Osteocyte (in vitro differentiated cells): ENCODE measurements at places on chromosomes 6 and 20. TPM values are rescaled to one million over a fixed set of nuclear protein-coding genes. Genes with fewer than 3 reads are reported as not detected.
A peak's percentile ranks its signal among the peaks of the same experiment; 100 is the strongest.

The CEP162 gene
- total RNA-seq = 10.1 and 10.7 TPM in 2 replicates

The SOD2 gene
- total RNA-seq = 73.1 and 74.5 TPM in 2 replicates

The HLA-DPA1 gene
- total RNA-seq = 1.8 and 2.0 TPM in 2 replicates

DNA sequence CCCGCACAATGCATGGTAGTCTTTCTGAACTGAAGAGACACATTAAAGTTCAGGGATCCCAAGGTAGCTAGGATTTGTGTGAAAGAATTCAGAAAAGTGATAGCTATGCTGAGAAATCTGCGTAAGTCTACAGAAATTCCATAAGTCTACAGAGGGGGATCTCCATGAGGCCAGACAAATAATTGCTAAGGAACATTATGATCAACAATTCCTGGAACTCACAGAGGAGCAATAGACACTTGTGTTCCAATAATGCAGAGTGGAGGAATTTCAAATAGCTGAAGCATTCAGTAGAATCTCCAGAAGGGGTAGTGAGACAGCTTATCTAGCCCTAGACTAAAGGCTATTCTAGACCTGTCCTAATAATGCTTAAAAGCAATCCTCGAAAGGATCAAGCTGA is 315.7 kb upstream of the ECI2 start:
- no peak for DNase-seq

The THEMIS gene
- total RNA-seq = not detected in 2 replicates

The TFAP2D gene
- total RNA-seq = not detected in 2 replicates

GRCh38 chr6:83589076-83589475 is 76.7 kb downstream of the PRSS35 start:
- no peak for DNase-seq

The LINC00237 gene
- total RNA-seq = not detected in 2 replicates

GRCh38 chr6:7939184-7939863 is 28.7 kb upstream of the TXNDC5 start:
- no peak for DNase-seq

The CNR1 gene
- not detected in 2 replicates for total RNA-seq

- peak; percentile 87 for DNase-seq
Measured at GRCh38 chr20:60210779-60211617, 252.8 kb downstream of the CDH26 start.

The DEFB124 gene
- not detected in 2 replicates for total RNA-seq

DNA sequence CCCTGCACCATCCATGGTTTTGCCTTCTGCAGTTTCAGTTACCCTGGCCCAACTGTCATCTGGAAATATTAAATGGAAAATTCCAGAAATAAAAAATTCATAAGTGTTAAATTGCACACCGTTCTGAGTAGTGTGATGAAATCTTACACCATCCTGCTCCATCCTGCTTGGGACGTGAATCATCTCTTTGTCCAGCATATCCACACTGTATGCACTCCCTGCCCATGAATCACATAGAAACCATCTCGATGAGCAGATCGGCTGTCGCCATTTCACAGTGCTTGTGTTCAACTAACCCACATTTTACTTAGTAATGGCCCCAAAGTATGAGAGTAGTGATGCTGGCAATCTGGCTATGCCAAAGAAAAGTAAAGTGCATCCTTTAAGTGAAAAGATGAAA is 105.9 kb upstream of the ID4 start:
- no peak for DNase-seq

GRCh38 chr6:75402296-75402695 is 91.3 kb downstream of the FILIP1 start:
- DNase-seq = no peak

The FOXA2 gene
- not detected in 2 replicates for total RNA-seq

GRCh38 chr6:100100776-100101175 is 106.8 kb upstream of the MCHR2 start:
- DNase-seq = no peak

DNA sequence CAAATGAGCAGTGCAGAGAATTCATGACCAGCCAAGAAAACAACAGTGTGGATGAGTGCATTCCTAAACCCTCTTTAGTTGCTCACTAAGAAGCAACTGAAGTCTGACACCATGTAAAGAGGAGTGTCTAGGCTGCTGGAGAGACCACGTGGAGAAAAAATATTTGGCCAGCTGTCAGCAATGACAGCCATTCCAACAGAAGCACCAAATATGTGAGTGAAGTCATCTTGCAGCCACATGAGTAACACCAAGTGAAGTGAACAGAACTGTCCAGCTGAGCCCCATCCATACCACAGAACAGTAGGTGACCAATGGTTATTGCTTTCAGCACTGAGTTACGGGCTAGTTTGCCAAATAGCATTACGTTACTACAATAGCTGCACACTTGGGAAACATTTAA is 89.4 kb downstream of the TBXT start:
- no peak for DNase-seq

The PARD6B gene
- total RNA-seq = 0.97 and 1.1 TPM in 2 replicates

- DNase-seq = no peak
Measured at GRCh38 chr20:4122926-4123325, 107.6 kb upstream of the RNF24 start.

The MUC21 gene
- total RNA-seq = not detected in 2 replicates

DNA sequence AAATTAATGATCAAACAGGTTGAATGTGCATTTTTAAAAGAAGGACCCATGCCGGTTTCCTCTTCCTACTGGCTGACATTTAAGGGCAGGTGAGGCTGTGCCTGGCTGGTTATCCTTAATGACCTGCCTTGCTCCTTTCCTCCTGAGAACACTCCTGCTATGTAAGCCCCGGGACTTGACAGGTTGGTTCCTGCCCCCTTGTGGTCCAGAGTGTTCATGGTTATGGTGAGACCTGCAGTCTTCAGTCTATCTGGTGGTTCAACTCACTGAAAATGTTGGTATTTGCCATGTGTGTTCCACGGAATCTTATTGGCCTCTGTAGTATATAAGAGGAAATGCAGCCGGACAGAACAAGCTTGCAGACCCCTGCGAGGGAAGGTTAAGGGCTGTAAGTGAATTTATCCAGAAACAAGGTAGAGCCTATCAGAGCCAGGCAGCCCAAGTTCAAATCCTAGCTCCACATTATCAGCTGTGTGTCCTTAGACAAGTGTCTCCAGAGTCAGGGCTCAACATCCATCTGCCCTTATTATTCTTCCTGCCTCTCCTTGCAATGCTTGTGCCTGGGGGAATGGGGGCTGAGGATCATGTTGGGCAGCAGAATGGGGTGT is 5.2 kb upstream of the BPIFA3 start:
- DNase-seq = no peak

DNA sequence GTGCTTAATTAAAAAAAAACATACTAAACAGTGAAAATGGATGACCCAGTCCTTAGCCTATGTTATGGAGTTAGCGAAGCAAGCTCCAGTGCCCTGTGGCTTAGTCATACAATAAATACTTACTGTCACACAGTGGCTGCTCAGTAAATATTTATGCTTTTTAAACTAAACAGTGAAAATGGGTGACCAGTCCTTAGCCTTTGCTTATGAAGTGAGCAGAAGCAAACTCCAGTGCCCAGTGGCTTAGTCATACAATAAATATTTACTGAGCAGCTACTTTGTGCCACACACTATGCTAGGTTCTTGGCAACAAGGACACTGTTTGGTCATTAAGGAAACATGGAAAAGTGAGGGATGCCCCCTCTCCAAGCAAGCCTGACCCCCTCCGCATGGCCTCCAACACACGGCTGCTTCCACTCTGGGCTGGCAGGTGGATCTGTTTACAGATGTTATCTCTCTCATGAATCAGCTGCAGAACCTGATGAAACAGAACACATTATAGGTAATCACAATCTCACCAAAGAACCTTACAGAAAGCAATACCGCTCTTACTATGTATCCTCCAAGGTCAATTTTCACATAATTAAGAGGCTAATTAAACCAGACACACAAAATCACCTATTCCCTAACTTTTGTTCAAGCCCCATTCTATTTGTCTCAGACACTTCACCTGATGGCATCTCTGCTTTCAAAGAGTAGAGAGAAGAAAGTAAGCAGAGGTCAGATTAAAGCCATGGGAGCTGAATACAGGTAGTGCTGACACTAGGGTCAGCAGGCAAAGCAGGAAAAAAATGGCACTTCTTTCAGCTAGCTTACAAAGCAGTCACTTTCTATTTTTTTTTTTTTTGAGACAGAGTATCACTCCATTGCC is 27.3 kb downstream of the CDK5RAP1 start:
- DNase-seq = no peak

DNA sequence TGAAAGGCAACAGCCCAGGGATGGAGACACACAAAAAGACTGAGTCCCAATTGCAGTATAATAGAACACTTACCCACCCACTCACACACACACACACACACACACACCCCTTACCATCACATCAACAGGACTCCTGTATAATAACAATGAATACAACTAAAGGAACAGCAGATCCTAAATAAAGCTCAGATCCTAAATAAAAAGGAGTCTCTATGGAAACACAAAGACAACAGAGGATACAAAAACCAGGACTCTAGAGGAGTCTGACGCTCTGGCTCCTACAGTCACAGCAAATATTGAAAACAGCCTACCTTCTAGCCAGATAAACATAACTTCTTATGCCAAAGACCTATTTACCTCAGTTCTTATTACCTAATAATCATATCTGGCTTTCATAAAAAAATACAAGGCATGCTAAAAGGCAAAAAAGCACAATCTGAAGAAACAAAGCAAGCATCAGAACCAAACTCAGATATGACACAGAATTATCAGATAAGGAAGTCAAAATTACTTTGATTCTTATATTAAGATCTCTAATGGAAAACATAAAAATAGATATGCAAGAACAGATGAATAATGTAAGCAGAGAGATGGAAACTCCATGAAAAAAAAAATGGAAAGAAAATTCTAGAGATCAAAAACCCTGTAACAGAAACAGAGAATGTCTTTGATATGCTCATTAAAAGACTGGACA is 134.9 kb downstream of the MMUT start:
- DNase-seq = no peak

GRCh38 chr6:129766959-129767728 is 57.2 kb upstream of the ARHGAP18 start:
- peak; percentile 87 for DNase-seq

The PHACTR1 gene
- total RNA-seq = 1.0 and 1.6 TPM in 2 replicates

GRCh38 chr20:18987781-18988360 is 174.3 kb downstream of the SCP2D1 start:
- peak; percentile 56 for DNase-seq

- DNase-seq = no peak
Measured at GRCh38 chr6:51112731-51113130, 294.1 kb downstream of the TFAP2B start.

GRCh38 chr6:25219216-25219916 is 59.8 kb upstream of the CARMIL1 start:
- no peak for DNase-seq

The HRH3 gene
- total RNA-seq = not detected in 2 replicates
